ENCODE measurements at places on chromosomes 16 and 17. TPM values are rescaled to one million over a fixed set of nuclear protein-coding genes. Genes with fewer than 3 reads are reported as not detected.

Gene ARHGAP23
- total RNA-seq: 21.9 TPM

Gene LITAFD
- not detected for total RNA-seq

Gene SCNN1B
- 0.48 TPM for total RNA-seq

Gene TSNAXIP1
- not detected for total RNA-seq

Gene RNF157
- not detected for total RNA-seq

Gene C1QL1
- total RNA-seq: not detected

Gene RILP
- total RNA-seq: 9.8 TPM

Gene PDE6G
- not detected for total RNA-seq

Gene CSH1
- not detected for total RNA-seq

Gene FAM20A
- total RNA-seq: not detected

Gene TMEM11
- 21.7 TPM for total RNA-seq

All from tracheal epithelial cell (primary cell).